ENCODE measurements at places on chromosomes 12 and 14.

DNA sequence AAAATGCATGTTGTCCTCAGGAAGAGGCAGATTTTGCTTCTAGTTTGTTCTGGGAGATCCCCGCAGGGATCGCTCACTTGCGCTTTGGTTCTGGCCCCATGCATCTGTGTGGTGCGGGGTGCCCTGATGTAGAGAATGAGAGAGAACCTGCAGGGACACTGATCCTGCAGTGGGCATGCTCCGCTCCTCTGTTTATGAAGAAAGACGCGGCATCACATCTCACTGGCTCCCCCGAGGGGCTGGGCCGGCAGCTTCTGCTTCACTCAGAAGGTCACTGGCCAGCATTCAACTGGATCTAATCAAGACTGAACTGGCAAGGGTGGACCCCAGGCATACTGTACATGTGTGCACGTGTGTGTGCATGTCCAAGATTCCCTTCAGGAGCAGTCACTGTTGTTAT is 164.2 kb downstream of the CALM1 start:
- no peak for DNase-seq

GRCh38 chr12:52267266-52267665 is 7.2 kb upstream of the KRT86 start:
- no peak for DNase-seq

- peak; percentile 40 for DNase-seq
These were observed 137.7 kb downstream of the SPTSSA start for GRCh38 chr14:34324363-34324795.

GRCh38 chr12:32197421-32197820 is 90.8 kb downstream of the BICD1 start:
- no peak for DNase-seq

GRCh38 chr12:65685514-65685913 is 138.8 kb upstream of the HMGA2 start:
- peak; percentile 59 for DNase-seq

- DNase-seq: no peak
These were observed 434.0 kb upstream of the RGS6 start for GRCh38 chr14:71498212-71498611.

DNA sequence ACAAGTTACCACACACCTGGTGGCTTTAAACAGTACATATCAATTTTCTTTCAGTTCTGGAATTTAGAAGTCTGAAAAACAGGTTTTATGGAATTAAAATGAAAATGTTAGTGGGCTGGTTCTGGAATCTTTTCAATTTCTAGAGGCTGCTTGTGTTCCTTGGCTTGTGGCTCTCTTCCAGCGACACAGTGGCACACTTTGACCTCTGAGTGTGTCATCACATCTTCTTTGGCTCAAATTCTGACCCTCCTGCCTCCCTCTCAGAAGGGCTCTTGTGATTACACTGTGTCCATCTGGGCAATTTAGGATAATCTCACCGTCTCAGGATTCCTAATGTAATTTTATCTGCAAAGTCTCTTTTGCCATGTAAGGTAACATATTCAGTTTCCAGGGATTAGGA is 170.0 kb downstream of the PLCZ1 start:
- no peak for DNase-seq

All from epithelial cell of esophagus (primary cell).